ENCODE measurements at places on chromosomes 6 and 20.

- DNase-seq: no peak
These were observed 79.2 kb upstream of the PLN start for GRCh38 chr6:118468682-118469465.

GRCh38 chr20:64080013-64080812, at the start of gene OPRL1:
OPRL1 (plus strand) TSS chr20:64080082; CDS start chr20:64092721, 12,639 bp downstream.
- no peak for DNase-seq

GRCh38 chr6:44489910-44490604, 102.6 kb downstream of the CDC5L start:
- no peak for DNase-seq

DNA sequence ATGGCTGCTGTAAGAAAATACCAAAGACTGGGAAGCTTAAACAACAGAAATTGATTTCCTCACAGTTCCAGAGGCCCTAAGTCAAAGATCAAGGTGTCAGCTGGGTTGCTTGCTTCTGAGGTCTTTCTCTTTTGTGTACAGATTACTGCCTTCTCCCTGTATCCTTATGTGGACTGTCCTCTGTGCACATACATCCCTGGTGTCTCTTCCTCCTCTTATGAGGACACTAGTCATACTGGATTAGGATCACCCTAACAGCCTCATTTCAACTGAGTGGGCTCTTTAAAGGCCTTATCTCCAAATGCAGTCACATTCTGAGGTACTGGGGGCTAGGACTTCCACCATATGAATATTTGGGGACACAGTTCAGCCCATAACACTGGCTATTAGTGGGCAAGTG, 130.0 kb upstream of the DTNBP1 start:
- DNase-seq: no peak

- no peak for DNase-seq
These were observed 95.7 kb downstream of the FILIP1 start for GRCh38 chr6:75397656-75398465.

DNA sequence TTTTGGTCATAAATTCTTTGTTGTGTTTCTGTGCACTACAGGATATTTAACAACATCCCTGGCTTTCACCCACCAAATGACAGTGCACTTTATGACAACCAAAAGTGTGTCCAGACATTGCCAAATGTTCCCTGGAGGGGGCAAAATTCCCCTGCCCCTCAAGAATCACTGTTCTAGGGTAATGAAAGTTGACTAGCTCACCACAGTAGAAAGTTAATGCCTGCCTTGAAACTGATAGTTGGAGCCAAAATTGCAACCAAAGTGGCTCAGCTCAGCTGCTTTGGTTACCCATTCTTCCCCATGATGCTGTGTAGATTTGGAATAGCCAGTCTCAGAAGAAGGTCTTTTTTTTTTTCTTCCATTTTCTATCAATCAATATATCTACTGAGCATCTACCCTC, 150.6 kb downstream of the RALGAPA2 start:
- no peak for DNase-seq

DNA sequence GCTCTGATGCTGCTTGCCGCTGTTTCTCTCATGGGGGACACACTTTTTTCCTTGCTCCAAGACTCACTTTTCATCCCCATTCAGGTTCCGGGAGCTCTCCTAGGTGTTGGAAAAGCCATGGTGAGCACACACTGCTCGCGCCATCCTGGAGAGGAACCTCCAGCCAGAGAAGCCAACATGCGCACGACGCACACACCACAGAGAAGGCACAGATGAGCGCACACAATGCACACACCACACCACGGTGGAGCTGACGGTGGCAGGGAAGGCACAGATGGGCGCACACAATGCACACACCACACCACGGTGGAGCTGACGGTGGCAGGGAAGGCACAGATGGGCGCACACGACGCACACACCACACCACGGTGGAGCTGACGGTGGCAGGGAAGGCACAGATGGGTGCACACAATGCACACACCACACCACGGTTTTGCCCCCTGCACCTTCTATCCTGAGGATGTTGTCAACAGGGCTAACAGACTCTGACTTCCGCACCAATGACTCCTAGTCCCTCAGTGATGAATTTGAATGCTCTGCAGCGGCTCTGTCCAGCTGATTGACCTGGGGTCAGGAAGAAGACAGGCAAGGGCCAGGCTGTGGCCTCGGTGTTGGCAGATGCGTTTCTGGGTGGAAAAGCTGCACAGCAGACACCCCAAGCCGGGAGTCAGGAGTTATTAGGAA, 154.7 kb downstream of the ERMARD start:
- no peak for DNase-seq

DNA sequence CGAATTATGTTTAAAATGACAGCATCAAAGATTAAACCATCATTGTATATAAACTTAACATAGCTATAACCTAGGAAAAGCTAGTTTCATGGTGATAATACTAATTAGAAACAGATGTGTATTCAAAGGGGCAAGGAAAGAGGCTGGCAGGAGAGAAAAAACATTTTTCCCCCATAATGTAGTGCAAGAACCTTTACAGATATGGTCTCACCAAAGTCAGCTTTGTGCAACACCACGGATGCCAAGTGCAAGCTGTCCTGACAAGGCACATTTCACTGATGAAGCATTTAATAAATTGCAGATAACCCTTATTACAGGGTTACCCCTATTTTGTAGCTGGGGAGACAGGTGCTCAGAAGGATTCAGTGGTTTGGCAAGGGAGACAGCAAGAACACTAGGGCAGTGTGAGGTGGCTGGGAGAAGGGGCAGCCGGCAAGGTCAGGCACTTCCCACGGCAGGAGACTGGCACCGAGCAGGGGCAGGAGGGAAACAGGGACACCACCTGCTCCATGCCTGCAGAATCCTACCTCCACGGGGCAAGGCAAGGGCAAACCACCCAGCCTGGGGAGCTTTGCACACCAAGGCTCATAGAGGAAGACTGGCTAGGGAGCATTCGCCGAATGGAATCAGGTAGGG, 6.5 kb downstream of the RPS6KA2 start:
- no peak for DNase-seq

DNA sequence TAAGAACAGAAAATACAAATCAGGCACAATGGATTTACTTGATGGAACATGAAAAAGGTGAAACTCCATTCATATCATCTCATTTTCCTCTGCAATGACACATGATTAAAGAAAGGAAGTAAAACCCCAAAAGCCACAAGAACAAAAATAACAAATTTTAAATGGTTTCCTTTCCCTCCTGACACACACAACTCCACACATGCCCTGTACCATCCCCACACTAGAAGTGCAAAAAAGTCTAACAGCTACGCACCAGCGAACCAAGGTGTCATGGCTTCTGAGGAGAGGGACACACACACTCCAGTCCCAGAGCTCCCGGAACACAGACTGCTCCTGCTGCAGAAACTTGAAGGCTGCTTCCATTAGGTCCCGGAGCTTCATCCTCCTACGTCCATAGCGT, 25.3 kb downstream of the MDN1 start:
- no peak for DNase-seq

GRCh38 chr6:146981981-146982380, 222.2 kb upstream of the STXBP5 start:
- DNase-seq: no peak

DNA sequence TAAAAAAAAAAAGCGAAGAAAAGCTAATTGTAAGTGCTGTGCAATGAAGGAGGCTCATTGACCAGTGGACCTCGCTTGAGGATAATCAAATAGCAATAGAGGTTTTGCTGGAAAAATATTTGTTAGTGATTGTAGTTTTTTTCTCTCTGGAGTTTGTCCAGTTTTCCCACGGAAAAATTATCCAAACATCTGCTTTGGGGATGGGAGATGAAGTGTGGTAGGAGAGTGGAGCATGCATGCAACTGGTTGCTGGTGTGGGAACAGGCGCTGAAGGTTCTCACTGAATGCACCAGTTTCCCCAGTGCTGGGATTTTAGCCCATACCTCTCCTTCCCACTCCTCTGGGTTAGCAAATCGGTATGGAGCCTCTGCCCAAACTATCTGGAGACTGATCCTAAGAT, 281.7 kb upstream of the TAB2 start:
- no peak for DNase-seq

- DNase-seq: no peak
These were observed 115.6 kb upstream of the PTPN1 start for GRCh38 chr20:50394569-50394968.

GRCh38 chr6:17585766-17586490, 14.2 kb upstream of the FAM8A1 start:
- no peak for DNase-seq

- peak; percentile 31 for DNase-seq
These were observed 47.2 kb downstream of the FOXF2 start for GRCh38 chr6:1436334-1437306.

- peak; percentile 81 for DNase-seq
These were observed 27.3 kb downstream of the PKIG start for GRCh38 chr20:44609516-44610312.

- no peak for DNase-seq
These were observed 58.7 kb upstream of the SULF2 start for GRCh38 chr20:47843886-47844567.

DNA sequence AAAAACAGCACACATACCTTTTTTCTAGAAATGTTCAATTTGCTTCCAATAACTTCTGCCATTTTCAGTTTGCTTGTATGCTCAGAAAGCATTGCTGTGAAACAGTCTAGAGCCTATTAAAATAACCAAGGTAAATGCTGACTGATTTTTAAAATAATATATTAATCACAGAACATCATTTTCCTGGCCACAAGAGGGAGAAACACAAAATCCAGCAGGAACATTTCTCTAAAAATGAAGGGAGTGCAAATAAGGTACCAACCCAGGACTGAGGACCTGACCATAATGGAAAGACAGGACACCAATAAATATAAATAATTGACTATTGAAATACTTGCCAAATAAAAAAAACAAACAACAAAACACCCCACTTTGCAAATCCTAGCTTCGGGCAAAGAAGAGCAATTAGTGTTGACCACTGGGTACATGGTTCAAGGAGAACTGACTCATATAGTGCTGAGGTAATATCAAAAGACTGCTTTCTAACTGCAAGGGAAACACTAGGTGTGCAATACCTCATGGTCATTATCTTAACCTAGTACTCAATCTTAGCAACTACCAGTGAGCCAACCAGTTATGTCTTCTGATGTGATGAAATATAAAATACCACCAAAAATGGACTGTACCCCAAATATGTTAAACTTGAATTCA, 42.9 kb downstream of the MDN1 start:
- no peak for DNase-seq

GRCh38 chr6:51995214-51995755, 92.1 kb downstream of the PKHD1 start:
- DNase-seq: no peak

DNA sequence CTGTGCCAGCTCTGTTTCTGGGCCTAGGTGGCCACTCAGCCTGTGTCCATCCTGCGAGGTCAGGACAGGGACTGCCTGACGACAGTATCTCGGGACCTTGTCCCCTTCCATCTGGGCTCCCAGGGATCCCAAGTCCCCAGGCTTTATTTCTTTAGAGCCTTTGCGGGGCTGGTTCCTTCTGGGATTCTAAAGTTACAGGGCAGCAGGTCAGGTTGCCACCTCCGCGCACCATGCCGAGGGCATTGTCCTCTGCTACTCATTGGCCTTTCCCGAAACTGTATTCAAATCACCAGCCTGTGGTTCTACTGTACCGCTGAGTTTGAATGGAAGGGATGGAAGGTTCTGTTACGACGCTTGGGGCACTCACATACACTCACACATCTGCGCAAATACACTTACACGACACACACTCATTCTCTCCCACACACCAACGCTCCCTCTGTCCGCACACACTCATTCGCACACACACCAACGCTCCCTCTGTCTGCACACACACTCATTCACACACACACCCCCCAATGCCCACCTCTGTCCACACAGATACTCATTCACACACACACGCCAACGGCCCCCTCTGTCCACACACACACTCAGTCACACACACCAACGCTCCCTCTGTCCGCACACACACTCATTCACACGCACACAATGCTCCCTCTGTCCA, 59.8 kb upstream of the THBS2 start:
- DNase-seq: no peak

- DNase-seq: no peak
These were observed 27.0 kb downstream of the EDEM2 start for GRCh38 chr20:35120012-35120701.

- DNase-seq: no peak
These were observed 36.4 kb upstream of the SOX4 start for GRCh38 chr6:21556968-21557721.

GRCh38 chr6:138129190-138129589, 22.0 kb upstream of the PERP start:
- DNase-seq: no peak

GRCh38 chr6:118931436-118931835, 3.5 kb downstream of the MCM9 start:
- no peak for DNase-seq

- DNase-seq: no peak
These were observed 64.3 kb upstream of the ID4 start for GRCh38 chr6:19772891-19773290.

- no peak for DNase-seq
These were observed 48.4 kb upstream of the CDYL start for GRCh38 chr6:4727671-4728435.

GRCh38 chr6:80302716-80303115, 196.2 kb downstream of the BCKDHB start:
- DNase-seq: peak; percentile 14

DNA sequence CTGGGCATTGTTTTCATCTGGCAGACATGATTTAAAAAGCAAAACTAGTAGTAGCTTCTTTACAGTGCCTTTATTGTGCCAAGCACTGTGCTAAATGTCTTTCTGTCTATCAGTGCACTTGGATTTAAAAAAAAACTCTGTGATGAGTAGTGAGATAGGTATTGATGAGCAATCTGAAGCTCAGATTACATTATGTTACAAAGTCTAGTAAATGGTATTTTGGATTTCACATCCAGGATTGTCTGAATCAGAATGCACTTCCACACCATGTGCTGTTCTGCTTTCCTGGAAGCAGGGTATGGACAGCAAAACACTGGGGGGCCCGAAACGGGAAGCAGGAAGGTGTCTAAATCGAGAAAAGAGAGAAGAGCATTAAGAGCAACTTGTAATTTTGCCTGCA, 103.4 kb upstream of the CCN2 start:
- no peak for DNase-seq

- DNase-seq: no peak
These were observed 40.1 kb downstream of the ZBTB2 start for GRCh38 chr6:151351146-151351700.

- no peak for DNase-seq
These were observed 48.5 kb upstream of the CCDC167 start for GRCh38 chr6:37548067-37548674.

DNA sequence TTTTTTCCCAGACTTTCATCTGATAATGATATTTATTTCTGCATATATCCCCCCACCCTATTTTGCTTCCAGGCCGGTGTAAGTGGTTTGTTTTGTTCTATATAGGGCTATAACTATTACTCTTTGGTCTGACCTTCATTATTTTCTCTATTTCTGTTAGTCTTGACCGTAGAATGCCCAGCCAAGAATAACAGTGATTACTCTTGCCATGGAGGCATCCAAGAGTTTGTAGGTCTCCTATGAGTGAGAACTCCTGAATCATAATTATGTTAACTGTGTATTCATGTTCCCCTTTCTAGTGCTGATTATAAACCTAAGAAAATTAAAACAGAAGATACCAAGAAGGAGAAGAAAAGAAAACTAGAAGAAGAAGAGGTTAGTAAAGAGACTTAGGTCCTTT, 52.2 kb downstream of the TOP1 start:
- DNase-seq: no peak

GRCh38 chr6:12921467-12921866, 204.9 kb downstream of the PHACTR1 start:
- no peak for DNase-seq

Data from hippocampal formation (tissue), 2 donors.